ENCODE measurements at places on chromosomes 7 and 10.

DNA sequence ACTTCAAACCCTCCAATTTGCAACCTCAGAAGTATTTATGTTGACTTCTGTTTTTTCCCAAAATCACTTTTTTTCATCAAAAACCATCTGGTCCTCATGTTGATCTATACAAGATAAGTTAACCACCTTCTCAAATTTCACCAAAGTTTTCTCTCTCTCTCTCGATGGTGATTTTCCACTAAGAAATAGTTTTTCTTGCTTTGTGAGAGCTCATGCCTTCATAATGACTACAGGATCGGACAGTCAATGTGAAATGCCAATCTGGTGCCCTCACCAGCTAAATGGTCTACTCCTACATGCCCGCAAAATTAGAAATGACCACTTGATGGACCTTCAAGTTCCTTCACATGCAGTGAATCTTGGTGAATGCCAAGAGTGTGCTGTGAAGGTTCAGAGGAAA, 40.4 kb downstream of the CNNM1 start:
- no peak for DNase-seq

DNA sequence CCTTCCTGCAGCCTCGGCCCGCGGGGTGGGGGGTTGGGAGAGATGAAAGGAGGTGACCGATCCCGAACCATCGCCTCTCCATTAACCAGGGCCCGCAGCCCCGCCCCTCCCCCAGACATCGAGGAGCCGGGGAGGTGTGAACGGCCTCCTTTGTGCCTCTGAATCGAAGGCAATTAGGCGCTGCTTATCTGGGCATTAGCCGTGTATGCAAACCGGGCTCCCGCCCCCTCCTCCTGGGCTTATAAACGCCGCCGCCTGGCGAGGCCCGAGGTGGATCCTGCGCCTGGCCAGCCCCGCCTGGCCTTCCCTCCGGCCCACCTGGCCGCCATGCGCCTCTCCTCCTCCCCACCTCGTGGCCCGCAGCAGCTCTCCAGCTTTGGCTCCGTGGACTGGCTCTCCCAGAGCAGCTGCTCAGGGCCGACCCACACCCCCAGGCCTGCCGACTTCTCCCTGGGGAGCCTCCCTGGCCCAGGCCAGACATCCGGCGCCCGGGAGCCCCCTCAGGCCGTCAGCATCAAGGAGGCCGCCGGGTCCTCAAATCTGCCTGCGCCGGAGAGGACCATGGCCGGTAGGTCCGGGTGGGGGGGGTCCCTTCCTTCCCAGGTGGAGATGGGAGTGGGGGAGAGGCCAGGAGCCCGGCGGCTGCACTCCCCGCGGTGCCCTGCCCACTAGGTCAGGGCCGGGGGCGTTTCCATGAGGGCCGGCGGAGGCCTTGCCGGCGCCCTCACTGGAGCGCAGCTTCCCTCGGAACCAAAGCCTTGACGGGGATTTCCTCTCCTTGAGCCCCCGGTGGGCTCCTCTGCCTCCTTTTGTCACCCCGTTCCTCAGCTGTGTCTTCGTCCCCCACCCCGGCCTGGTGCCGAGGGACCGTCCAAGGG, at the start of gene VENTX:
Gene VENTX, plus strand, starts transcription at position 268 of the 878 bp plus-strand sequence. Its CDS starts 60 bp downstream, at position 328.
- no peak for DNase-seq

DNA sequence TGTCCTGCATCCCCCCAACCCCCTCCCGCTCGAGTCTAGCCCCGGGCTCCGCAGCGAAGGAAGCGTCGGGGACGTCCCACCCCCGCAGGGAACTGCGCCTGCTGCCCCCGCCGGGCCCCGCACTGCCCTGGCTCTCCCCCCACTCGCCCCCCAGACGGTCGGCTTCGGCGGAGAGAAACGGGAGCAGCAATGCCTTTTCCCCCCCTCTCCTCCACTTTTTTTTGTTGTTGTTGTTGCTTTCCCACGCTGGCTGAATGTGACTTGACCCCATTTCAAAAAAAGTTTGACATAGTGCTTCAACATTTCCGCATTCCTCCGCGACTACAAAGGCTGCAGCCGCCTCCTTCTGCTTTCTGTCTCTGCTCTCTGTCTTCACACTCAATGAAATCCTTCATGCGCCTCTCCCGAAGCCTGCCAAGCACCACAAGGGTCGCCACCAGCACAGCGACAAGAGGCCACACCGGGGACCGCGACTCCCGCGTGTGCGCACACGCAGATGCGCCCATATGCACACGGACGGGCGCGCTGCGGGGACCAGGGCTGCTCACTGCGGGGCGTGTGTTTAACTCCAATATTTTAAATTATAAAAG, 1.0 kb downstream of the CDK6 start:
- peak; percentile 28 for DNase-seq

GRCh38 chr7:79933144-79933543, 201.5 kb upstream of the GNAI1 start:
- no peak for DNase-seq

- DNase-seq: no peak
Measured at GRCh38 chr7:30585675-30586074, 9.0 kb upstream of the GARS1 start.

- DNase-seq: no peak
Measured at GRCh38 chr7:151252961-151253711, 4.6 kb upstream of the SMARCD3 start.

DNA sequence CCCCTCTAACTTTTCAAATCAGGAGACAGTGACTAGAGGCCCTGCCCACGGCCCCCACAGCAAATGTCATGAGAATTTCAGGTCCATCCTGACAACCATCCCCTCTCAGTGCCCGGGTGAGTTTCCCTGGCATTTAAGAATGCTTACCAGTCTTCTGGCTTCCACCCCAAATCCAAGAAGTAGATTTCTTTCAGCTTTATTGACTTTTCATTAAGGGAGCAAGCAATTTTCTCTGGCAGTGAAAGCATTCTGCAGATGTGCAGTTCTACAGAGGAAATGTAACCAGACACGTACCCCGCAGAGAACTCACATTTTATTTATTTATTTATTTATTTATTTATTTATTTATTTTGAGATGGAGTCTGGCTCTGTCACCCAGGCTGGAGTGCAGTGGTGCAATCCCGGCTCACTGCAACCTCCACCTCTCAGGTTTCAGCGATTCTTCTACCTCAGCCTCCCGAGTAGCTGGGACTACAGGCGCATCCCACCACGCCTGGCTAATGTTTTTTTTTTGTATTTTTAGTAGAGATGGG, 120.9 kb upstream of the KCTD7 start:
- DNase-seq: no peak

DNA sequence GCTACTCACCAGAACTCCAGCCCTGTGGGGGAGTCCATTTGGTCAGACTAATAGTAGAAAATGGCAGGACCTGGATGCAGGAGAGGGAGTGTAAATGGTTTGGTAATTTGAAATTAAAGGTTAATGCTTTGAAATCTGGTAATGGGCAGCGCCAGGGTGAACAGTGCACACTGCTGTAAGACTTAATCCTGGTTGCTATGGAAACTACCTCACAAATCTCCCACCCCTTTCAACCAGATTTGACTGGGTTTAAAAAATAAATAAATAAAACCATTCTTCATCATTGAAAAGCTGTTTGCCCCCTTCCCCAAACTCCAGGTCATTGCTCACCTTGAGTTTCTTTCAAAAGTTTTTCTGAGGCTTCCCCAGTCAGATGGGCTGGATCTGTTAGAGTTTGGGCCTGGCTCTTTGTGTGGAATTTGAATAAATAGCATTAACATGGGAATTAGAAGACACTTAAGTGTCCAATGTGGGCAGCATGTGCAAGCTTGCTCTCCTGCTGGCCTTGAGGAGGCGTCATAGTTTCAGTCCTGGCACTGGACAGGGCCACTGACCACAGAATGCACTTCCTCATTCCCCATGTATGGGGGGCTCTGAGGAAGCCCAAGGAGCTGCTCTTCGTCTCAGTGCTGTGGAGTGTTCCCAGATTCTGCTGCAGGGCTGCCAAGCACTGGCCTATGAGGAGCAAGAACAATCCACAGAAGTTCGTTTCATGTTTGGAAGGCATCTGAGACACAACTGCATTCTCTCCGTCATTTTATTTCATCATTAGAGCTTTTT, 90.7 kb downstream of the LRRC4 start:
- DNase-seq: no peak

DNA sequence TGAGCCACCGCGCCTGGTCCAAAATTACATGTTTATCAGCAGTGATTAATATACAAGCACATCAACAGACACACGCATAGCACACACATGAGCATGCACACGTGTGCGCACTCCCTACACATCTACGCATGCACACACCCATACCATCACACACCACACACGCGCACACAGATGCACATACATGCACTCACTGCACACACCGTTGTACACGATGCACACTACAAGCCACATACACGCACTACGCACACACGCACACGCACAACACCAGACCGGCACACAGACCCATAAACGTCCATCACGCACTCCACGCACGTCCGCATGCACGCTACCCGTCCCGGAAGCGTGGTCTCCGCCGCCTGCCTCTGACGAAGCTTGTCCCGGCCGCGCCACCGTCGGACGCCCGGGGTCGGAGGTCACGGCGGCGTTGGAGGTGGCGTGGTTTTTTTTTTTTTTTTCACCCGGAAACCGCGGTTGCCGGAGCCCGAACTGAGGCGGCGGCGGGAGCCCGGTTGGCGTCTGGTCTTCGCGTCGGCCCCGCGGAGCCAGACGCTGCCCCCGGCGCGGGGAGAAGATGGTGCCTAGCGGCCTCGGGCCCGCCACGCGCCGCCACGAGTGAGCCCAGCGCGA, at the start of gene TMEM248:
Gene TMEM248, plus strand, starts transcription at position 457 of the 627 bp plus-strand sequence. CDS start 20,641 bp downstream, outside the sequence.
- DNase-seq: peak; percentile 91

DNA sequence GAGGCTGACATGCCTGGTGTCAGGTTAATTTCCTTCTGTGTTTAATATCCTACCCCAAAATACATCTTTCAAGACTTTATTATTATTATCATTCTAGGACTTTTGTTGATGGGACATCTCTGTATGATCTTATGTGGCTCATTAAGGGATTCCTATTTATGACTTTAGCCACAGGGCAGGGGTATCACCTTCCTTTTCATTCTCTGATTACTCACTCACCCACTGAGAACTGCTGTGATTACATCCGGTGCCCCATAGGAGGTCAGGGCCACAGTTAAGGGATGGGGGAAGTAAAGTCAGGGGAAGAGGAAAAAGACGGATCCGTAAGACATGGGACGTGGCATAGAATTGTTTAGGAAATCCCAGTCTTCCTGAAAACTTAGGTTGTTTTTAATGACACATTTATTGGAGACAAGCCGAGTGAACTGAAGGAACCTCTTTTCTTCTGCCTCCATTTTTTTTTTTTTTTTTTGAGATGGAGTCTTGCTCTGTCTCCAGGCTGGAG, 61.0 kb upstream of the PITRM1 start:
- DNase-seq: no peak

- peak; percentile 86 for DNase-seq
Measured at GRCh38 chr10:104353325-104354048, at the start of gene CFAP58. TSS of gene CFAP58 (plus strand) at chr10:104353833. CDS start at chr10:104353898, 65 bp downstream.

- DNase-seq: no peak
Measured at GRCh38 chr7:130909161-130909836, 175.3 kb upstream of the KLF14 start.

DNA sequence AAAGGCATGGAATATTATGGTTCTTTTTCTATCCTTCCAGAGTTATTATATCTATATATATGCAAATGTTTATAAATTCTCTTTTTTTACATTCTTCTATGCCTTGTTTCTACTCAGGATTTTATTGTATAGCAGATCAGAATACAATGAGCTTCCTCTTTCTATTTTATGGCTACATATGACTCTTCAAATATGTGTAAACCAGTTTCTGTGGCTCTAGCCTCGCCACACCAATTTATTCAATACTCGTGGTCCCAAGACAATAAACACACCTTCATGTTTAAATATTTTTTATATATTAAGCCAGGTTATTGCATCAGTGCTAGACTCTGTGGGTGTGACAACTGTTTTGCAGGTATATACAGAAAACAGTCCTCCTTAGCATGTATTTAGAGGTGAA, 237.5 kb upstream of the MKLN1 start:
- DNase-seq: no peak

Data from activated gamma-delta T cell treated with Interleukin-2 at 50 U/mL for 16 hours (primary cell).